NCI-H187 (cell line): ENCODE measurements at places on chromosomes 6 and 20.

DNA sequence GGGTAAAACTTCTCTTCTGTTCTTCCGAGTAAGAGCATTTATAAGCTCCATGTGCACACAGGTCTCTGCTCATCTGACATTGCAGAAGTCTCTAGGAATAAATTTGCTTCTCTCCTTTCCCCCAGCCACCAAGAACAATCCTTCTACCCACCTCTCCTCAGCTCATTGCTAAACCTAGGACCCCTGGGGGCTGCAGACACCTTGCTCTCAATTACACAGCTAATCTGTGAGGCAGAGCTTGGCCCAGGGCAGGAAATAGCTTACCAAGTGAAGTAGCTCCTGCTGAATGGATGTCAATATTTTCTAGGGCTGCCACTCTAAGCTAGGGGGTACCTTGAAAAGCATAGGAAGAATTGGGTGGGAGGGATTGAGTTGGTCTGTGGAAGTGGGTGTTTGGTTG, 44.0 kb downstream of the EIF2S2 start:
- DNase-seq, result no peak

- no peak for DNase-seq
These were observed 2.5 kb upstream of the LSM14B start for GRCh38 chr20:62119591-62120364.

- DNase-seq, result no peak
These were observed 4.1 kb downstream of the AARS2 start for GRCh38 chr6:44309092-44309491.

- no peak for DNase-seq
These were observed 501.1 kb upstream of the POU3F2 start for GRCh38 chr6:98333273-98333672.

DNA sequence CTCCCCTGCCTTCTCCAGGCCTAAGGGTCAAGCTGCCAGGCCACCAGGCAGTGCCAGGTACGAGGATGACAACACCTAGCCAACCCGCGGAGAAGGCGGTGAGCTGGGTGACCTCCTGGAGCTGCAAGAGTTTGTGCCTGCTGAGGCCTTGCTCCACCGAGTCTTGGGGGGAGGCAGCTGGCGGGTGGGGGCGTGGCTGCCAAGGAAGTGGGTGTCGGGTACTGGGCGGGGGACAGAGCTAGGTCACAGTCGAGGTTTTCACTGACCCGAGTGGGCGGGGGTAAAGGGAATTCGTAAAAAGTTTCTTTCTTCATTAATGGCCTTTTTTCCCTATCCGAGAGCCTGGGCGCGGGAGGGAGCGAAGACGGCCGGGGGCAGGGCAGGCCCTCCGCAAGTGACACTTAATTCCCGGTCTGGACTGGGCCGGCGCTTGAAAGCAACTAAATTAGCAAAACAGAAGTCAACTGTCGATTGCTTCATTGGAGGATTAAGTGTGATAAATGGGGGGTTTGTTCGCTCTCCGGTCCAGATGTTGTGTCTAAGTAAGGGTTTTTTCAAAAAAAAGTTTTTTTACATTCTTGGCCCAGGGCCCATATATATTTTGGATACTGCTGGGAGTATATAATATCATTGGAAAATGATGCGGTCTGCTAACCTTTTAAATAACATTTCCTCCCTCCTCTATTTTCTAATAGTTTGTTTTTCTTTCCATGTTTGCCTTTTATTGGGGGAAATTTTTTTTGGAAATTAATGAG, 43.1 kb upstream of the FOXP4 start:
- no peak for DNase-seq

GRCh38 chr6:169959136-169960002, 207.9 kb downstream of the ERMARD start:
- DNase-seq, result peak; percentile 53

GRCh38 chr6:126318797-126319196, 21.1 kb upstream of the CENPW start:
- DNase-seq, result no peak

DNA sequence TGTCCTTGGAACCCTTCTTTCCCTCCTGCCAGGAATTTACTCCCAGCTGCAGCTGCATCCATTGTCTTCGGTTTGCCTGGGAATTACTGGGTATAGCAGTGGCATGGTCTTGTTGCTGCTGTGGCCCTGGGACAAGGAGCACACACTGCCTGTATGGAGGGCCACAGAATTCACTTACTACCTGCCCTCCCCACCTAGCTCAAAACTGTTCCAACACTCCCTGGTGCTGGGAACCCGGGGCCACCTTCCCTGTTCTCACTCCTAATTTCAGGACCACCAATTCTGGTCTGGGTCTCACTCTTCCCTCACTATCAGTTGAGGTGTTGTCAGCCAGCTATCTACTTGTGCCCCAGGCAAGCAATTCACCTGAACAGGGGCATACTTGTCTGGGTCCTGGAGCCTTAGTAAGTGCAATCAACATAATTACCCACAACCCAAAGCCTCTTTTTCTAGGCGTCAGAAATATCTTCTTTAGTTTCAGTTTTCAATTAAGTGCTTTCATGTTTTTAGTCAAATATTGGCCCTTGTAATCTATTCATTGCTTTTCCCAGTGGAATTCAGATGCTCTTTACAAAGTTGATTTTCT, 47.2 kb downstream of the METTL24 start:
- DNase-seq, result no peak

- DNase-seq, result no peak
These were observed 2.1 kb downstream of the NQO2 start for GRCh38 chr6:3001773-3002293.

GRCh38 chr6:154234019-154234772, 122.4 kb downstream of the IPCEF1 start:
- DNase-seq, result no peak

- no peak for DNase-seq
These were observed 15.7 kb upstream of the CD93 start for GRCh38 chr20:23101696-23102406.
